ENCODE measurements at places on chromosomes 12 and 14.

DNA sequence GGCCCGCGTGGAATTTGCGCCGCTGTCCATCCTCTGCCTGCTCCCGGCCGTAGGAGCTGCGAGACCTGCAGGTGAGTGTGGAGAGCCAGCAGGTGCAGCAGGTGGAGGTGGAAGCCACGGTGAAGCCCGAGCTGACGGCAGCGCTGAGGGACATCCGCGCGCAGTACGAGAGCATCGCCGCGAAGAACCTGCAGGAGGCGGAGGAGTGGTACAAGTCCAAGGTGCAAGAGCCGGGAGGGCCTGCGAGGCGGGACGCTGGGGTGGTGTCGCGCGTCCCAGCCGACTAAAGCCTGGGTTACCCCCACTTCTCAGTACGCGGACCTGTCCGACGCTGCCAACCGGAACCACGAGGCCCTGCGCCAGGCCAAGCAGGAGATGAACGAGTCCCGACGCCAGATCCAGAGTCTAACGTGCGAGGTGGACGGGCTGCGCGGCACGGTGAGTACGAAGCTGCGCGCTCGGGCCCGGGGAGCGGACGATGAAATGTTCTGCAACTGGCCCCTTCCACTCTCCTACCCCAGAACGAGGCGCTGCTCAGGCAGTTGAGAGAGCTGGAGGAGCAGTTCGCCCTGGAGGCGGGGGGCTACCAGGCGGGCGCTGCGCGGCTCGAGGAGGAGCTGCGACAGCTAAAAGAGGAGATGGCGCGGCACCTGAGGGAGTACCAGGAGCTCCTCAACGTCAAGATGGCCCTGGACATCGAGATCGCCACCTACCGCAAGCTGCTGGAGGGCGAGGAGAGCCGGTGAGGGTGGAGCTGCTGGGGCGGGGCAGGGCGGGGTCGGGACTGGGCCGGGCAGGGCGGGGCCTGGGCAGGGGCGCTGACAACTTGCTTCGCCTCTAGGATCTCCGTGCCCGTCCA, 2.1 kb downstream of the PRPH start:
- peak; percentile 47 for DNase-seq

- DNase-seq, result no peak
These were observed 25.9 kb upstream of the B4GALNT1 start for GRCh38 chr12:57658890-57659289.

- DNase-seq, result no peak
These were observed 37.4 kb downstream of the CAMKK2 start for GRCh38 chr12:121259074-121259473.

- DNase-seq, result peak; percentile 94
These were observed 58.7 kb downstream of the WSCD2 start for GRCh38 chr12:108187831-108188230.

DNA sequence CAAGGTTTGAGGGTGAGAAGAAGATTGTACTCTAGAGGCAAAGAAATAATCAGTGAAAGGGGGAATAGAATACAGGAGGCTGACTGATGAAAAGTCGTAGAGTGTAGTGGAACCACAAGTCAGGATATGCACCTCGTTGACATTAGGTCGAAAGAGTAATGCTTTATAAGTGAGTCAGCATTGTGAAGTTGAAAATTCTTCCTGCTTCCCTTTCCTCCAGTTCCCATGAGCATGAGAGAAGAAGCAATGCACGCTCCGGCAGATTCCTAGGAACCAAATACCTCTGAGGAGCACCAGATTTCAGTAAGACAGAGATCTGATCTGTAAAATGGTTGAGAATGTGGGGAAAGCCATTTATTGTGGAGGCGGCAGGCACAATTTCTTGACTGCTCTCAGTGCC, 16.5 kb downstream of the CCER1 start:
- DNase-seq, result no peak

DNA sequence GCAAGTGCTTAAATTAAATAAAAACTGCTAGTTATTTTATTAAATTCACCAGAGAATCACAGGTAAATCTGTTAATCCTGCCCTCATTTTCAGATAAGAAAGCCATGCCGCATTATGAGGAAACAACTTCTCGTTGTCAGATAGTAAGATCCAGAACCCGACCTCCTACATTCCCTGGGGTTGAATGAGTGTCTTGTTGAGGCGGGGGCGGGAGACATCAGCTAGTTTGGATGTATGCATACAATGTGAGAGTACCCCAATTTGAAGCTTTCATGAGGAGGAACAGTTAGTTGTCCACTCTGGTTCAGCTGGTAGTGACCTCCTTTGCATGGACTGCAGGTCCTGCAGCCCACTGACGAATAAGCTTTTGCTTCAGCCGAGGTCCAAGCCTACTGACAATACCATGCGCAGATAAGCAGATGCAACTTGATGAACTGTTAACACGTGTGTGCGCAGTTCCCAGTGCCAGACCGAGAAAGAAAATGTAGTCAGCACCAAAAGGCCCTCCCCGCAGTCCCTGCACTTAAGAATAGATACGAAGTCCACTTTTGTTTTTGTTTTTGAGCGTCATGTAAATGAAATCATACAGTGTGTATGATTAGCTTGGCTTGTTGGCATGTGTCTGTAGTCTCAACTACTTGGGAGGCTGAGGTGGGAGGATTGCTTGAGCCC, 34.9 kb downstream of the EVL start:
- DNase-seq, result no peak

DNA sequence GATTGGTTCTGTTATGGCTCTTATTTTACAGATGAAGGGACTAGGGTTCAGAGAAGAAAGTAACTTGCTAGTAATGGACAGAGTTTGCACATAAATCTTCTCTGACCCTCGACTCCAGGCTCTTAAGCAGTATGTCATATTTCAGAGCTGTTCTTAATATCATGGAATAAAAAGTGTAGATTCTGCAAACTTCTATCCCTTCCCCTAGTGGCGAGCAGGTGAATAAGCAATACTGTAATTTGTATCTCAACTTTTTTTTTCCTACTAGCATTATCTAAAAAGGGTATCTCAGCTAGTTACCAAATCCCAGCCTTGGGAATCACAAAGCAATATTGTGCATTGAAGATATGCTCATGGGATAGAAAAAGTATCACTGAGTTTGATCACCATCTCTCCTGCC, 83.2 kb downstream of the ANO4 start:
- DNase-seq, result no peak

GRCh38 chr14:58863661-58864345, 226.0 kb downstream of the DACT1 start:
- peak; percentile 71 for DNase-seq

- no peak for DNase-seq
These were observed 56.1 kb downstream of the EPS8 start for GRCh38 chr12:15733136-15733535.

GRCh38 chr14:52949711-52950409, 990 bp downstream of the FERMT2 start:
- peak; percentile 59 for DNase-seq

DNA sequence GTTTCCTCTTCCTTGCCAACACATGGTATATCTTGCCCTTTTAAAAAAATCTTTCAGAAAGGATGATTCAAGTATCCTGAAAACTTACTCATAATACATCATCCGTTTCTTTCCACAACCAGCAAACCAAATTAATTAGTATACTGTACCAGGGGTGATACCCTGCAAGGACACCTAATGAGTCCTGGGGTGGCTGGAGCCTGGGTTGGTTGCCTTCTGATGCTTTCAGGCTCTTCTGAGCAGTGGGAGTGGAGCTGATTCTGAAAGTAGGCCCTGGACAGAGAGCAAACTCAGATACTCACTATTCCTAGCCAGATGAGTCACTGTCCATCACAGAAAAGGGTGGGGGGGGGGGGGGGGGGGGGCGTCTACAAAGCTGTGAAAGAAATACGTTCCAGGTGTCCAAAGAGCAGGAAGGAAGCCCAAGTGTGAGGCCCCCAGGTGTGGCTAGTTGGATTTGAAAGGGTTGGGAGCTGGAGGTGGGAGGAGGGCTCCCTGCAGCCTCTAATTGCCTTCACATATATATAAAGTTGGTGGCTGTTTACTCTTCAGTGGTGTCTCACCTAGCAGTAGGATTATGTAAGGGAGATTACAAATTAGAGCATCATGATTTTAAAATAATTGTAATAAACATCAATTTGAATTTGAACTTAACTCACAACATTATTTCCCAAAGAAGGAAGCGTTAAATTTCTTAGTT, 36.5 kb downstream of the FBXO33 start:
- no peak for DNase-seq

DNA sequence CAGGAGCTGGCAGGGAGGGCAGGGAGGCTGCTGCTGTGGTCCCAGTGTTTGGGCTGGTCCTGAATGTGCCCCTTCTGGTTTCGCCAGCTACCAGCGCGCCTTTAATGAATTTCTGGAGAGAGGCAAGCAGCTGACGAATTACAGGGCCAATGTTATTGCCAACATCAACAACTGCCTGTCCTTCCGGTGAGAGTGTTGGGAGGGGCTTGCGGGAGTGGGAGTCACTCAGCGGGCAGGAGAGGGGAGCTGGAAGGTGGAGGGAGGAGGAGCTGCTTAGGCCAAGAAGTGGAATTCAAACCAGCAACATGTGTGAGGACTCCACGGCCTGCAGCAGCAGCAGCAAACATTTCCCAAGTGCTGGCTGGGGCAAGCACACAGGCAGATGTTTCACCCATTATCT, 7.7 kb downstream of the TNFAIP2 start:
- no peak for DNase-seq

- no peak for DNase-seq
These were observed 4.4 kb upstream of the TINF2 start for GRCh38 chr14:24246765-24247212.

DNA sequence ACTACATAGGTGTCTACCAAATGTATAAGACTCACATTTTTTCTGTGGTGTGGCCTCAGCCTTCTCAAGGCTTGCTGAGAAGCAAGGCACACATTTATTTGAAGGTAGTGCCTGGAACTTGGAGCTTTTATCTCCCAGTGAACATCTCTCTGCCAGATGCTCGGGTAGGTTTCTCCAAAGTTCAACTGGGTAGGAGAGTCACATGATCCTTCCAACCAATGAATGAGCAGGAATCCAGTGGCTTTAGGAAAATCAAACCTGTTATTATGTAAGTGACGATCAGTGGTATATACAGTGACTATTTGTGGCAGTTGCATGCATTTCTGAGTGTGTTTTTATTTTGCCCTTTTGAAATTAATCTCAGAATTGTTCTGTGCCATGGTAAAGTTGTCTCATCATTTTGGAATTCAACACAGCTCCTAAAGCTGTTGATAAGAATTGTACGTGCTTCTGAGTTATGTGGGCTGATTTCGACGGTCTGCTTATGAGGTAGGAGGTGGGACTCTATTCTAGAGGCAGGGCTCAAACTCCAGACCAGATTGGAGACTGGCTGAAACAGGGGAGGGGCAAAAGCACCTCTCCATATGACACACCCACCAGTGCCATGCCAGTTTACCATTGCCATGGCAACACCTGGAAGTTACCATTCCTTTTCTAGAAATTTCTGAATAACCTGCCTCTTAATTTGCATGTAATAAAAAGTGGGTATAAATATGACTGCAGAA, 57.6 kb downstream of the EID3 start:
- DNase-seq, result no peak

GRCh38 chr14:90487031-90487430, 90.2 kb downstream of the CALM1 start:
- DNase-seq, result no peak

DNA sequence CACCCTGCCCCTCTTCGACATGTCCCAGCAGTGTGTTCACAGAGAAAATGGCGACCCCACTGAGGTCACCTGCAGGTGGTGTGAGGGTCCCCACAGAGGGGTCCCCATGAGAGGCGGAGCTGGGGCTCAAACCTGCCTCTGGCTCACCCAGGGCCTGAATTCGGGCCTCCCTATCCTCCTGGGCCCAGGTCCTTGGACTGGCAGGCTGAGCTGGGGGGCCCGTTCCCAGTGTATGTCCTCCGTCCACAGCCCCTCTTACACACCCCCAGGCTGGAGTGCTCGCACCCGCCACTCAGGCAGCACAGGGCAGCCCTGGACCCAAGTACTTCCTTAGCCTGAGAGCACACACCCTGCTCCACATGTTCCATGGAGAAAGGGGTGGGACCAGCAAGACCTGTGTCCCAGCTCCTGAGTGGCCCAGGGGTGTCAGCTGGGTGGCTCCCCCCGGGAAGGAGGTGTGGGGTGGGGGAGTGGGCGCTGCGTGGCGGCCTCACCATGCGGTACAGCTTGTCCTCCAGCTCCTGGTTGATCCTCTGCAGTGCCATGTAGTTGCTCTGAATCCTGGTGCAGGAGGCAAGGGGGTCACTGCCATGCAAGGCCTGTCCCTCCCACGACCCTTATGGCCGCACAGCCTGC, 42.6 kb downstream of the BEGAIN start:
- no peak for DNase-seq

DNA sequence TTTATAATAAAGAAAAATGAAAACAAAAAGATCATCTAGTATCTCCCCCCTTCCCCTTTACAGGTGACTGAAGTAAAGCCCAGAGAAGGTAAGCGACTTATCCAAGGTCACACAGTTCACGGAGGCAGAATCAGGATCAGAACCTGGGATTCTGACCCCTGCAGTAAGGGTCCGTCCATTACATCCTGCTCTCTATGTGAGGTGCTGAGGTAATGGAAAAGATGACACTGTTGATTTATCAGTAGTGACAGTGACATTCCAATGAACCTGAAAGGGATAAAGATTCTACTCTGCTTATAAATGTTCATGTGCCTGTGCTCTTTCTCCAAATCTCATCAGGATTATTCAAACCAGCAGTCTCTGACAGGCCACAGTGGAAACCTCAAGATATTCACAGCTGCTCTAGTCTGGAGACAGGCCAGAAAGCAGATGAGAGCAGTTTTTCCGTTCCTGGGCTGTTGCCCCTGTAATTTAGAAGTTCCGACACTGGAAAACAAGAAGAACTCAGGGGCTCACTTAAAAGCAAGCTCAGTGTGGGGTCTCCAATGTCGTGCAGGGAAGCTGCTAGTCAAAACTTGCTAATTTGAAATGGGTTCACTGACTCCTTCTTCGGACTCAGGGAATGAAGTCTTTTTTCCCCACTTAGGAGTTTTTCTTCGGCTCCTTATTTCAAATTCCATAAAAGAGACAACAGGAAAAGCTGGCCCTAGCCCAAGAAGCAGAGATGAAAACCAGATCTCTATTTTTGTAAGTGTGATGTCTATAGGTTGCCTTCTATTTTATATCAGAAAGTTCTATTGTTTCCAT, 131.8 kb upstream of the EEA1 start:
- no peak for DNase-seq
